ENCODE measurements at places on chromosomes 7 and 10.

DNA sequence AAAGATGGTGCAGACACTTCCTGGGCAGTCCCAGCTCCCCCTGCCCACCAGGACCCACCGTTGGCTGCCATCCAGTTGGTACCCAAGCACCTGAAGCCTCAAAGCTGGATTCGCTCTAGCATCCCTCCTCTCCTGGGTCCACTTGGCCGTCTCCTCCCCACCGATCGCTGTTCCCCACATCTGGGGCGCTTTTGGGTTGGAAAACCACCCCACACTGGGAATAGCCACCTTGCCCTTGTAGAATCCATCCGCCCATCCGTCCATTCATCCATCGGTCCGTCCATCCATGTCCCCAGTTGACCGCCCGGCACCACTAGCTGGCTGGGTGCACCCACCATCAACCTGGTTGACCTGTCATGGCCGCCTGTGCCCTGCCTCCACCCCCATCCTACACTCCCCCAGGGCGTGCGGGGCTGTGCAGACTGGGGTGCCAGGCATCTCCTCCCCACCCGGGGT, 14.5 kb upstream of the LIMK1 start:
- no peak for DNase-seq

DNA sequence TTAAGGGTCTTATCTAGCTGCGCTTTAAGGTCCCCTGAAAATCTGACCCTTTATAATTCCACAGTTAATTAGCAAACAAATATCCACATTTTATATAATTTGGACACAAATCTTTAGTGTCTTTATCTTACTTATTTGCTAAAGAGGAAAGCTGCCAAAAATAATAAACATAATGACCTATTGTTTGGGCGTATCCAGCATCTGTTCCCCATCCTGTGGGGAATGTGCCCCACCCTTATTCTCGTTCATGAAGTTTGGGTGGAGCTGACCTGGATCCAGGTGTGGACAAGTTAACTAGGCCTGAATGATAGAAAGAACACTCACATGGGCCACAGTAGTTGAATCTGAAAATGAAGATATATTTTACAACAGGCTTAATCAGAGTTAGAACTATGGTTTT, 218.3 kb downstream of the CRPPA start:
- DNase-seq = no peak

- DNase-seq = no peak
These were observed 7.3 kb upstream of the LBX1 start for GRCh38 chr10:101236376-101237080.

DNA sequence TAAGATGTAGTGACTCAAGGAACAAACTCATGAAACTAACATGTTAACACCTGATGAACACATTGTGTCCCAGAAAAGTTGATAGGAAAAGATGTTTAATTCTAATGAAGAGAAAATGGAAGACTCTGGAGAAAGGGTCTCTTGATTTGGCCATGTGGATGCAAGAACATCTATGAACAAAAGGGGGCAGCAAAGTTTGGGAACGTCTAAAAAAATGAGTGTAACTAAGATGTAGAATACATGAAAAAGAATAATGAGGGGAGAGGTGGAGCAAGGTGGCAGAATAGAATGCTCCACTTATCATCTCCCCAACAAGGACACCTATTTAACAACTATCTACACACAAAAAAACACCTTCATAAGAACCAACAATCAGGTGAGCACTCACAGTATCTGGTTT, 805.1 kb downstream of the TNS3 start:
- DNase-seq = no peak

- DNase-seq = no peak
These were observed 36.3 kb downstream of the SCART1 start for GRCh38 chr10:133489816-133490588.

DNA sequence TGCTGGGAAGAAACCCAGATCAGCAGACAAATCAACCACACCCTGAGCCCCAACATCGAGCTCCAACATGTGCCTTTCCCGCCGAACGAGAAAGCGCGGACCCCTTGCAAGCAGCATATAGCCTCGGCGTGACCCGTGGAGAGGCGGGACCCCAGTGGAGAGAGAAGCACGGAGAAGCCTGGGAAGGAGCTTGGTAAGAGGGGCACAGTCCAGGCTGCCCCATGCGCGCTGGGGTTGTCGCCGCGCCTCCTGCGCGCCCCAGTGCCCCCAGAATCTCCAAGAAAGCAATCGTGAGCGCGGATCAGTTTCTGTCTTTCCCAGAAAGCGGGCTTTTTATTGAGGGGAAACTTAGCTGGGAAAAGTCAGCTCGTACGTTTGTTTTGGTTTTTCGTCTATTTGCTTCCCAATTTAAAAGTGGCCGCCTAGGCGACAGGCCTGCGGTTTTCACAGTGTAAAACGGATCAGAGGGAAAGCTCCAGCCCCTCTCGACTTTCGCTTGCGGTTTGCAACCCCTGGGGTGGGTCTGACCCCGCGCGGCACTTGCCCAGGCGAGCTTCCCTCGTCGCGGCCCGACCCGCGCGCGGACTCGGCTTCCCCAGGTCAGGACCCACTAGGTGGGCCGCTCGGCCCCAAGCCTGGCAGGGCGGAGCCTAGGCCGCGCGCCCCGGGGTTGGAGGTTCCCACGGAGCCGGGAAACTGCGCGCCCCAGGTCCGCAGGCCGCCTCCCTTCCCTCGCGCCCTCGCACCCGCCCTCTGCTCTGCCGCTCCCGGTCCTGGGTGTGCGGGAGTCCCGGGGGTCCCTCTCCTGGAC, 31.1 kb downstream of the SKIDA1 start:
- no peak for DNase-seq

GRCh38 chr7:33798686-33799325, 106.5 kb upstream of the BMPER start:
- DNase-seq = no peak

DNA sequence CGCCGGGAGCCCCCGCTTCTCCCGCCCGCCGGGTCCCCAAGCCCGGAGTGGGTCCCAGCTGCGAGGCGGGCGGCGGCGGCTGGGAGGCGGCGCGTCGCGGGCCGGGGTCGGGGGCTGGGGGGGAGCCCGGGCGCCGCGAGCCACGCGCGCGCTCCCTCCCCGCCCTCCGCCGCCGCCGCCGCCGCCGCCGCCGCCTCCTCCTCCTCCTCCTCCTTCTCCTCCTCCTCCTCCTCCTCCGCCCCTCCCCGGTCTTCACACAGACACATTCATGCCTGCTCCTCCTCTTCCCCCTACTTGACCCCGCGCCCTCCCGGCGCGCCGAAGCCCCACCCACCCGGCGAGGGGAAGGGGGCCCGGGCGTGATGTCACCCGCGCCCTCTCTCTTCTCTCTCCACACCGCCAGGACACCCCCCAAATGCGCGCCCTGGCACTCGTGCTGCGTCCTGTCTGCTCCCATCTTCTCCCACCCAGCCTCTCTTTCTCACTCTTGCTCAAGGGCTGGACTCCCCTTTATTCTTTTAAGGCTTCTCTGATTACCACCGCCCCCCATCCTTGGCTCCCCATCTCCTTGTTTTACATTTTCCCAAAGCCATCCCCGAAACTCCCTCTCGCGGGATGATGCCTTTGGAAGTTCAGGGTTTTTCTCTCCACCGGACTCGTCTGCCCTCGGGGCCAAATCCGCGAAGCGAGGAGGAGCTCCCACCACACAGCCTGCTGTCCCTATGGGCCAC, 967 bp upstream of the GLI3 start:
- DNase-seq = no peak

- no peak for DNase-seq
These were observed 1.3 kb downstream of the EIF4EBP2 start for GRCh38 chr10:70405037-70405824.

- peak; percentile 51 for DNase-seq
These were observed 920 bp downstream of the TES start for GRCh38 chr7:116211006-116211912.

DNA sequence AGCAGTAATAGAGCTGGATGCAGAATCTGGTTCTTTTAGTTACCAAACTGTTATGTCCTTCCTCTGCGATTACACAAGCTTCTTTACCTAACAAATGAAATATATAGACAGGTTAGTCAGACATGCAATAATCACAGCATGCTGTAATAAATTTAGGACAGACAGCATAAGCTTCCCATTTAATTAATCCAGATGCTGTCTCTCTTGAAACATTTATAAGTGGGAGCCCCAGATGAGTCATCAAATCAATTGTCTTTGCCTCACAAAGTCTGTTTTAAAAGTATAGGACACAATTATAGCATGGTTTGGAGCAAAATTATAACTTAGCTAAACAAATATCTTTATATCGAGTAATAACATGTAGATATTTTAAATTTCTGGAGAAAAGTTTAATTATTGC, 1.6 kb downstream of the CDNF start:
- DNase-seq = no peak

- DNase-seq = no peak
These were observed 17.3 kb downstream of the DAGLB start for GRCh38 chr7:6430271-6430940.

DNA sequence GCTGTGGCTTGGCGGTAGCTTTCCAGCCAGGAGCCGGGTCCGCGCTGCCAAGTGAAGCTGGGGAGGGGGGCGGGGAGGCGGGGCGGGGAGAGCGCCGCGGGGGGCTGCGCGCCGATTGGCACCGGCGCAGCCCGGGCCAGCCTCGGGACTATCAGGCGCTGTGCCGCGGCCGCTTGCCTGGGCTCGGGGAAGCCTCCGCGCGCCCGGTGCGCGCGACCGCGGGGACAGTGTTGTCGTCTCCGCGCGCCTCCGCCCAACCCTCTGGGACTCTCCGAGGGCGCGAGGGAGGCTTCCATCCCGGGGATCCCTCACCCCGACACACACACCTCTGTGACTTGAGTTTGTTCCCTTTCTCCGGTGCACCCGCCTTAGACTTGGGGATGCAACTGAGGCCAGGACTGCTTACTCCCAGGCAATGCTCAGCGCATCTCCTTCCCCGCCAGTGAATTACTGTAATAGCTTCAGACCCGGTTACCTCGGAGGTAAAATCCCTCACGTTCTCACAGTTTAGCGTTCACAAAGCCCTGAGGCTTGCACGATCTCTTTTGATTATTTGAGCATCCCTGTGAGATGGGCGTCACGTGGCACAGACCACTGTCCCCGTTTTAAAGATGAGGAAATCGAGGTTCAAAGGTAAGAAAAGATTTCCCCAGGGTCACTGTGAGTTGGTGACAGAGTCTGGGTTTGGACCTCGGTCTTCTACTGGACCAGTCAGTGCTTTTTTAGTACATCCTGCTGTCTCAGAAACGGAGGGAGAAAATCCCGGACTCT, at the start of gene NKX1-2:
NKX1-2 (minus strand) TSS at position 24 of the 771 bp plus-strand sequence. CDS start 92 bp downstream, outside the sequence.
- no peak for DNase-seq

GRCh38 chr10:48653347-48653746, 31.3 kb upstream of the WDFY4 start:
- no peak for DNase-seq

DNA sequence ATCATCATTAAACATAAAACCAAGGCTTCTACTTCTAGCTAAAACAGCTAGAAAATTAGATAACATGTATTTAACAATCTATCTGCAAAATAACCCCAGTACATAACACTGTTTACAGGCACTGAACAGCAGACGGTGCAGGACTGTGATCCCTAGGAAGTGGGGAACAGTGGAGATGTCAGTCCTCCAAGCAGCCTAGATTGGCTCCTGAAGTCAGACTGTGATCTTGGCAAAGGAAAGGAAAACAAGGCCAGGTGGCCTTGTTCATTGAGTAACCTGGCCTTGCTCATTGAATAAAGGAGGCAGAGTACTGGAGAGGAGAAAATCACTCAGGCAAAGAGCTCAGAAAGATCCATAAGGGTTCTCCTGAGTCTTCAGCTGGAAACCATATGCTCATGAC, 77.7 kb upstream of the DIP2C start:
- no peak for DNase-seq

- no peak for DNase-seq
These were observed 13.2 kb upstream of the ITPRID1 start for GRCh38 chr7:31500656-31501055.

- no peak for DNase-seq
These were observed 128.1 kb downstream of the NT5C2 start for GRCh38 chr10:103064956-103065355.

- DNase-seq = no peak
These were observed 260.0 kb upstream of the MKI67 start for GRCh38 chr10:128386231-128386630.

- no peak for DNase-seq
These were observed 340.2 kb upstream of the CELF2 start for GRCh38 chr10:10677479-10677878.

DNA sequence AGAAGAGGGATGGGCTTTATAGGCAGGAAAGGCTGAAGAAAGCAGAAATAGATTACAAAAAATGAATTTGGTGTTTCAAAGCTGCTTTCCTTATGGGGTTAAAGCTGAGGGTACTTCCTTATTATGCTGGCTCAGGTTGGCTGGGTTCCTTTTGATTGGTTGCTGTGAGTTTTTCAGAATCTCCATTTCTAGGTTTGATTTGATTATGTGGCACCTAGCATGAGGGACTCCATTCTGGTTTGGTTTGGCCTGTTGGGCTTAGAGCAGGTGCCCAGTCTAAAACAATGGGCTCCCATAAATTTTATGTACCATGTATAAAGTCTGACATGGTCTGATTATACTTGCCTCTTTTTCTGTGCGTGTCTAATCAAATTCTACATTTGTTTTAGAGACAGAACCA, 362.7 kb downstream of the CXCL12 start:
- DNase-seq = no peak

DNA sequence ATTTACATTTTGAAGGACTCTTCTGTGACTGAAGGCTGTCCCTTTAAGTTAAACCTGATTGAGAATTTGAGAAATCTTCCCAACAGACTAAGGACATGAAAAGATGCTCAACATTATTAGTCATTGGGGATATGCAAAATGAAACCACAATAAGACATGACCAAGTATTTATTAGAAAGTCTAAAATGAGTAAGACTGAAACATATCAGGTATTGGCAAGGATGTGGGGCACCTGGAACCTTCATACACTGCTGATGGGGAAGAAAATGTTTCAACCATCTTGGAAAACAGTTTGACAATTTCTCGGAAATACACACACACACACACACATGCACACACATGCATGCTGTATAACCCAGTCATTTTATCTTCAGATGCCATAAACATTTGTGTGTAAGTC, 132.1 kb upstream of the CDK6 start:
- DNase-seq = no peak

- no peak for DNase-seq
These were observed 1.8 kb upstream of the CEP41 start for GRCh38 chr7:130442601-130443000.

DNA sequence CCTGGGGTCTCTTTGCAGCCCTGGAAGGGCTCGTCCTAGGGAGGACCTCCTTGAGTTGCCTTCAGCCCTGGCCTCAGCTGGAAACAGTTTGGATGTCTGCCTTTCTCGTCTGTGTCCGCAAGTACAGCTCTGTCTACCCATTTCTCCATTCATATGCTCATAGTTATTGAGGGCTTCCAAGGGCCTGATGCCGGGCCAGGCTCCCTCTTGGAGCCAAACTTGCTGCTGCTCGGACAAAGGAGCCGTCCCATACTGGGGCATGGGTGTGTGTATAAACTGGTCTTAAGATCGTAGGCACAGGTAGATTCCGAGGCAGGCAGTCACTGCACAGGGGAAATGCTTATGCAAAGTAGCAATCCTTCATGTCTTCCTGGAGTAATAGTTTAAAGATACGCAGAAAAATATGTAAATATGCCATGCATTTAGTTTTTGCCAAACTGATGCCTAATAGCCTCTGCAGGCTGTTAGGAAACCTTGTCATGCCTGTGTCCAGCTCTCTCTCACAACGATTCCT, 117.0 kb upstream of the BTBD16 start:
- no peak for DNase-seq
